Posterior vena cava (tissue), 2 donors: ENCODE measurements at places on chromosomes 5 and 9. TPM values are rescaled to one million over a fixed set of nuclear protein-coding genes. Genes with fewer than 3 reads are reported as not detected.

Gene TRIO
- 181 TPM for total RNA-seq

Gene ARHGEF39
- total RNA-seq = 0.29 TPM

Gene SYK
- total RNA-seq = 19.5 TPM

- no peak for DNase-seq
Measured at GRCh38 chr9:33272061-33272460, 7.2 kb downstream of the CHMP5 start.

Gene HSDL2
- 34.8 TPM for total RNA-seq

GRCh38 chr9:138066049-138066448 lies 188.5 kb downstream of the CACNA1B start:
- DNase-seq = peak; percentile 22

DNA sequence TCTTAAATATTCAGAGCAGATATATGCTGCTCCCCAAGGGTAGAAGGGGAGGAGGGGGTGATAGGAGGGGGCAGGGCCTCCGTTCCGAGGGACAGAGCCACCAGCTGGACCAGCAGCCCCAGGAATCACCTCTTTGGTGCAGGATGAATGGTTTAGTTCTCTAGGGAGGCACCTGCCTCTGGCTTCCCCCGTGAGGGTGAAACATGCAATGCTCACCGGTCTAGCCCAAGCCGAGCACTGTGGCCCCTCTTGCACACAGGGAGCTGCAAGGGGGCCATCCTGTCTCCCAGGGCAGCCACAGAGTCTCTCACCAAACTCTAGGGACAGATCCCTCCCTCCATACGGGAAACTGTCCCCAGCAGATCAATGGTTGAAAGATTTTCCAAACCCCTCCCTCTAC lies 163.7 kb downstream of the DAB2IP start:
- DNase-seq = no peak

Gene MAT2B
- total RNA-seq = 34.7 TPM

Gene PTGDS
- total RNA-seq = 475 TPM

DNA sequence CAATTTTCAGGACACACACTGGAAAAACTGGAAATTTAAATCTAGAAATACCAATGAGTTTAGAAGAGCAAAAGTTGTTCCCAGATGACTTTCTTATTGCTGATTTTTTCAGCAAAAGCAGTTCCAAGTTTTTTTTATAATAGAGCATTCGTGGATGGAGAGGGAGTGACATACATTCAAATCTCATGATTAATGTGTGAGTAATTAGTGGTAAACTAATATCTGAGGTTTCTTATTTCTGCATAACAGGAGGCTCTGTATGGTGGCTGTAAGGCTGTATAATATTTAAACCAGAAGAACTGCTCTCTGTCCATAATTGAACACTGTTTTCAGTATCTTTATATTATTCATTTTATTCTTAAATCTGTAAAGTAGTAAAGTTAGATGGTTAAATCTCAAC lies 25.8 kb downstream of the LYSMD3 start:
- DNase-seq = no peak

DNA sequence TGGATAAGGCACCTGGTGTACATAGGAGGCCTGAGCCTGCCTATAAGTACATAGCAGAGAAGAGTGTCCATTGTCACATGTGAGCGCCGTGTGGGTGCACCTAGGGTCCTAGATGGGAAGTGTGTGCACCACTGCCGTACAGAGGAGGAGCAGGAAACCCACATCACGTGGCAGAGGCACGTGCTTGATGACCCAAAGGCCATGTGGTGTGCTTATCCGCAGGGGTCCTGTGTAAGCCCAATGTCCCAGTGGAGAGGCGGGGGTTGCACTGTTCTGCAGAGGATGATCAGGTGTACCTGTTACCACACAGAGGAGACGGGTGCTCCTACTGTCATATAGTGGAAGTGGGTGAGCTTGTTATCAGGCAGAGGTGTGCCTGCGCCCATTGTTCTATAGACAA lies 354.1 kb upstream of the IRX2 start:
- DNase-seq = no peak

DNA sequence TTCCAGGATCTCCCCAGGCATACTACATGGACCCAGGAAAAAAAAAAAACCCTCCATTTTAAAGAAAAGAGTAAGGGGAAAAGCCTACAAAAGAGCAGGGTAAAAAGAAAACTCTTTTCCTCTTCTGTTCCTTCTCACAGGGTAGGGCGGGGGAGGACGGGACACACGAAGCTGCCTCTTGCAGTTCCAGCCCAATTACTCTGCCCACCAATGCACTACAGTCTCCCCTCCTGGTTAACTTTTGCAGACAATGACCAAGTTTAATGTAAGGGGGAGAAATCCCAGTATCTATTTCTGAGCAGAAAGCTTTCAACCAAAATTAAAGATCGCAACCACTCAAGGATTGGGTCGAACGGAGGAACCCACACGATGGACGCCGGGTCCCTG lies 1.3 kb downstream of the BRD3 start:
- peak; percentile 48 for DNase-seq

Gene TMEM215
- total RNA-seq = not detected

Gene FAM151B
- 3.2 TPM for total RNA-seq

DNA sequence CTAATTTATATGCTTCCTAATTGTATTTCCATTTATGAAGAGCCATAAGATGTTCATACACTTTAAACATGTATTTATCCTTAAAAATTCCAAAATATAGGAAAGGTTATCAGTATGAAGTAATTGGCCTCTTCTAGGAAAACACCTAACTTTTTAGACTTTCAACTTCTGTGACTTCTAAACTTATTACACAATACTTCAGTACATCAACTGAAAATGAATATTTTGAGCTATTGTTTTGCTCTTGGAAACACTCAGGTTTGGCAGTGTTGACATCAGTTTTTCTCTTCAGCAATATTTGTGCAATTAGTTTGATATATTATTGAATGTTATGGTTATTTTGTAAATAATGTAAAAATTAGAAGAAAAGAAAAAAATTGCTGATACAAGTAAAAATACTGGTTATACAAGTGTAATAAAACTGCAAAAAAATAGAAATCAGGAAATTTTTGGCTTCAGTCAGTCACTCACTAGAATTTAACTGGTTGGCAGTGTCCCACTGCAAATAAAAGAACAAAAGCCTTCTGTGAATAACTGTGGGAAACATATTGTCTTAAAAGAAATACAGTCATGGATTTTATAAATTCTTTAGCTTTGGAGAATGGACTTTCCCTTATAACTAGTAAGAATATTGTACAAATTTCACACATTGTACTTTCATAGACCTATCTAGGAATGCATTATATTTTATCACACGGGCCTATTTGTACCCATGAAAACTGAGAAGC lies 635.9 kb downstream of the TLE1 start:
- no peak for DNase-seq

DNA sequence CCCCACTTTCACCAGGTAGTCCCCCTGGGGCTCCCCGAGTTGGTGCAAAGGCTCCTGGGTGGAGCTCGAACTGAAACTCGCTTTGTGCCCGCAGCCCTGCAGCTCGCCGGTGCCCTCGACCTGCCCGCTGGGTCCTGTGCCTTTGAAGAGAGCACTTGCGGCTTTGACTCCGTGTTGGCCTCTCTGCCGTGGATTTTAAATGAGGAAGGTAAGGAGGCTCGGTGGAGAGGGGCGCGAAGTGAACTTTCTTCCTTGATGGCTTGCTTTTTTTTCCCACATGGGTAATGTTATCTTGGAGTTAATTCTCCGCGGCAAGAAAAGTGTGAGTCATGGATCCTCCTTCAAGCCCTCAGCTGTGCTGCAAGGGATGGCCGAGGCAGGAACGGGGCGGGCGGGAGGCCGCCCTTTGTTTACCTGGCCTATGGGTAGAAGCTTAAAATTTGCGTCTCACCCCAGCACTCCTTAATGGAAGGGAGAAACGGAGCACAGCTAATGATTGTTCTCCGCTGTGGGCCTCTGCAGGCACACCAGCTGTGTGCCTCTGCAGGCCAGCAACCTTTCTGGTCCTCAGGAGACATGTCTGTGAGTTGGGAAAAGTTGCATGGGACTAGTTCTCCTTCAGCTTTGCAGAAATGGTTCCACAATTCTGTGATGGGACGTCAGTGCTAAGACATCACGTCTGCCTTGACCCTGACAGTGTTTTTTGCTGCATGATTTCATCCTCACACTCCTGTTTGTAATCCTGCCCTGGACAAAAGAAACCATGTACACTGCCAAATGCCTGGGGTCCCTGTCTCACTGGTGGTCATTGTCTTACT lies 1.1 kb downstream of the MAMDC2 start:
- DNase-seq = no peak
